D721Med (cell line): ENCODE measurements at places on chromosomes 7 and 10.

GRCh38 chr7:25968205-25968993 lies 183.6 kb upstream of the NFE2L3 start:
- no peak for DNase-seq

GRCh38 chr7:159108491-159108890 lies 36.2 kb downstream of the VIPR2 start:
- DNase-seq, result no peak

DNA sequence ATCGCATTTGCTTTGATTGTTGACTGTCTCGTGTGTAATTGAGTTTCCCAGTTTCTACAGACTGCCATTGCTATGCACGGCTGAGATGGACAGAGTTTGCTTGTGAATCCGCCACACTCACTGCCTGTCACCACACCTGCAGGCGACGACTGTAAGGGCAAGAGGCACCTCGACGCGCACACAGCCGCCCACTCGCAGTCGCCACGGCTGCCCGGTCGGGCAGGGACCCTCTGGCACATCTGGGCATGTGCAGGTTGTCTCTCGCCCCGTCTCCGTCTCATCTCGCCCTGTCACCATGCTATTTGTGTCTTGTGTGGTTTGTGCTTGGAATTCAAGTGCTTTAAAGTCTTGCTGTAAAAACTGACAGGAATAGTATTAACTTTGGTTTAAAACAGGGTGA lies 17.5 kb downstream of the SUN1 start:
- DNase-seq, result no peak

- DNase-seq, result peak; percentile 15
Observed at GRCh38 chr10:72834183-72834825, 59.2 kb upstream of the OIT3 start.

DNA sequence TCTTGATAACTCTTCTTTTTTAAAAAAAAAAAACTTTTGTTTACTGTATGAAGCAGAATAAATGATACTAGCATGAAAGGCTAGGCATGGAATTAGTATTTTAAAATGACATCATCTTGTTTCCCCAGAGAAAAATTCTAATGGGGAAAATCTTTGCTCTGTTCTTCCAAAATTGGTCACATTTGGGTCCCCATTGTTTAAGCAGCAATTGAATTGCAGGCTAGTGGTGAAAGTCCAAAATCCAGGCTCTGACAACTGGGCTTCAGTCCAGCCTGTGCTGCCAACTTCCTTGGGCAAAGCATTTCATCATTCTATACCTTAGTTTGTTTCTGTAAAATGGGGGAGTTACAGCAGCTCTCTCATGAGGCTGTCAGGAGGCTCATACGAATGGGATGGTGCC lies 726.4 kb downstream of the KCNMA1 start:
- DNase-seq, result no peak

- no peak for DNase-seq
Observed at GRCh38 chr7:3393862-3394261, 92.8 kb downstream of the SDK1 start.

GRCh38 chr7:152355474-152356057 lies 80.2 kb downstream of the KMT2C start:
- DNase-seq, result no peak

DNA sequence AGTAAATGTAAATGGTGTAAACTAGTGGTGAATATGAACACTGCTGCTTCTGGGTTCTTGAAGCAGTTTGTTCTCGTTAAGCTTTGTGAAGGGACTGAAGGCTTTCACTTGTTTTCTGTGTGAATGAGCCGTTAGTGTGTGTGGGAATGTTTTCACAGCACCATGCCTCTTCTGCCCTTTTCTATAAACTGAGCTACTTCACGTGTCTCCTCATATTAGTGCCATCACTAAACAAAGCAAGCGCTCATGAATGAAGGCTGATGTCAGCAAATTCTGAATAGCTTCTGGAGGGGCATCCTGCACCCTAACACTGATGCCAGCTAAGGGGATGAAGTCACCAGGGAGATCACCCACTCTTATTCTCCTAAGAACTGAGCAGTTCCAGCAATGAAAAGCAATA lies 205.6 kb upstream of the ETV1 start:
- DNase-seq, result no peak

DNA sequence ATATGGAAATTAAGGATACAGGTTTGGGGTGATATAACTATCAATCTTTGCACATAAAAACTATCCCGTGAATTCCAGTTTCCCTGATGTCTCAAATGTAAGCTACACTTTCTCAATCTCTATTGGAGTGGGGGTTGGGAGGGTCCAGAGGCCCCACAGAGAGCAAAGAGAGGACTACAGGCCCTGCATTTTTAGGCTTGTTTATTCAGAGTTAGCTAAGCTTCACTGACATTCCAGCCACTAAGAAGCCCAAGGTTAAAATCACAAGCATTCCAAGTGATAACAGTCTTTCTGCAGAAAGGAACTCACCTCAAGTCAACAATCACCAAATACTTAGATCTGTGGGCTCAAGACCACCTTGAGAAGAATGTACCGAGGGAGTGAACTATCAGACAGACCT lies 31.6 kb upstream of the LAMB1 start:
- DNase-seq, result no peak

- no peak for DNase-seq
Observed at GRCh38 chr10:96840841-96841518, 8.9 kb downstream of the LCOR start.

- DNase-seq, result no peak
Observed at GRCh38 chr10:21030091-21030490, 133.0 kb upstream of the NEBL start.

GRCh38 chr7:94700926-94701554 lies 45.1 kb upstream of the SGCE start:
- no peak for DNase-seq

DNA sequence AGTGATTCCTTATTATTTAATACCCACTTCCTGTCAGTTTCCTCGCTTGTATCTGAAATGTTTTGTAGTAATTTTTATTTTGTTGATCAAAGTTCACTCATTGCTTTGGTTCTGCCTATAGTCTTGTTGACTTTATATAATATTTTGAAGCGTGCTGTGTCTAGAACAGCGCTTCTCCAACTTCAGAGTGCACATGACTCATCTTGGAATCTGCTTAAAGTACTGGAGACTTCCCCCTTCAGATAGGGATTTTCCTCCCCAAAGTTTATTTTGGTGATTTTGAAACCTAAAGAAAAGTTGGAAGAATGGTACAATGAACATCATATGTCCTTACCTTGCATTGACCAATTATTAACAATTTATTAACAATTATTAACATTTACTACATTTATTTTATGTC lies 5.8 kb downstream of the COMTD1 start:
- DNase-seq, result no peak

GRCh38 chr7:94591176-94591575 lies 64.8 kb downstream of the SGCE start:
- DNase-seq, result no peak

- no peak for DNase-seq
Observed at GRCh38 chr7:36794689-36795088, 70.4 kb upstream of the AOAH start.

DNA sequence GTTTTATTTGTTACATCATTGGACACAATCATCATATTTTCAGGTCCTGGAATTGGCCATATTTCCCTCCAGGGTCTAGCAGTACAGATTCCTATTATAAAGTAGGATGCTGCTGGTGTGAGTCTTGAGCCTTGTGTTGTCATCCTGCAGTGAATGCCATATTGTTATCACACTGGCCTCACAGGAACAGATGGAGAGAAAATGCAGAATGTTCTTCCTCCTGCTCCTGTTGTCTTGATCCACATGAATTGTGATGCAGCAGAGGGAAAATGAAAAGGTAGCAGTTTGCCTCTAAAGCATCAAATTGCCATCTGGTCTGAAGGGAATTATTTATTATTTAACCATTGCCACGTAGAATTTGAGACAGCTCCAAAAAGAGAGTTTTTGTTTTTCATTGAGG lies 248.6 kb downstream of the GPAM start:
- DNase-seq, result no peak

- no peak for DNase-seq
Observed at GRCh38 chr7:55072251-55072650, 53.4 kb downstream of the EGFR start.

DNA sequence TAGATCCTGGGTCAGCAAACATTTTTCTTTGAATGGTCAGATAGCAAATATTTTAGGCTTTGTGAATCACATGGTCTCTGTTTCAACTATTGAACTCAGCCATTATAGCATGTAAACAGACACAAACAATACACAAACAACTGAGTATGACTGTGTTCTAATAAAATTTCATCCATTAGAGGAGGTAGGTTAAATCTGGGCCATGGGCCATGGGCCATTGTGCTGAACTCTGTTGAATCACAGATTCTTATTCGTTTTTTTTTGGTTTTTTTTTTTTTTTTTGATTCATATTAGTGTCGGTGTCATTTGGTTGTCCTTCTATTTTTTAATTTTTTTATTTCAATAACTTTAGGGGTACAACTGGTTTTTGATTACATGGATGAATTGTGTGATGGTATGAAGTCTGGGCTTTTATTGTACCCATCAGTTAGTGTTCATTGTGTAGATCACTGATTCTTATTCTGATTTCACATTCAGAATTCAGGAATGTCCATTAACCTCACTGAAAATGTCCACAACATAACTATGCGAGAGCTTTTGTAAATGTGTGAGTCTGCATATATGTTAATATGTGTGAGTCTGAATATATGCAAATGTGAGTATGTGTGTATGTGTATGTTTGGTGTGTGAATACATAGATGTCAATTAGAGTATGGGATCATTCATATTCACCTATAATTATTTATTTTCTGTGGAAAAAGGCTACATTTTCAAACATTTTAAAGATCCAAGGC lies 443.7 kb upstream of the GRM3 start:
- DNase-seq, result no peak

DNA sequence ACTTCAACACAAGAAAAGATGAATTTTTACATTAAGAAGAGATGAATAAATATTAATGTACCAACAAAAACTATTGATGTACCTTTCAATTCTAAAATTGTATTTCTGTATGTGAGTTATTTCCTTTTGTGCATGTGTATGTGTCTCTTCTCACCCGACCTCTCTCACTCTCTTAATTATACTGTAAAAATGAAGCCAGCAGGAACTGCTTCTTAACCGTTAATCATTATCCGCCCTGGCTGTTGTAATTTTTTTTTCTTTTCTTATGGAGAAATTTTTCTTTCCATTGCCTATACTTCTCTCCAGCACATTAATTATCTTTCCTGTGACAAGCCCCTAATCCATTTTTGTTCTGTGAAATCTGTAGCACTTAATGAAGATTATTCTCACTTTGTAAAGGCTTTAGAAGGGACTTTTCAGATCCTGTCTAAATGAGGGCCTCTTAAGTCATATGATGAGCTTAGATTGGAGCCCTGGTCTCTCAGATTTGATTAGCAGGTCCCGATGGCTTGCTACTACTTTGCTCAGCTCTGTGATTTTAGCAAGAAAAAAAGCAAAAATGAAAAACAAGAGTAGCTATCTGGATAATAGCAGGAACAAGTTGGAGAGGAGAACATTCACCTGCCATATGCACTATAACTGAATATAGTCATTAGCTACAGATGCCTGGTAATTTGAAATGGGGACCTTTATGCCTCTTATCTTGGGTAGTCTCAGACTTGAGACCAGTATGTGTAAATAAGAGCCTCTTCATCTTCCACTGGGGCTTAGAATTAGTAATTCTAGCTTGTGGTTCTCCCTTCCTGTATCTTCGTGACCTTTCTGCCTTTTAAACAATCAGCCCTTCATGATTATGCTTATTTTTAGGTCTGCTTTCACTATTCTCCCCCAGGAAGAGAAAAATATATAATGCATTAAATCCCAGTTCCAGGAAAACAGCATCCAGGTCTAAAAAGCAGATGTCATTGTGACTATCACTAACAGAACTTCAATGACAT lies 80.0 kb upstream of the COL1A2 start:
- DNase-seq, result no peak

DNA sequence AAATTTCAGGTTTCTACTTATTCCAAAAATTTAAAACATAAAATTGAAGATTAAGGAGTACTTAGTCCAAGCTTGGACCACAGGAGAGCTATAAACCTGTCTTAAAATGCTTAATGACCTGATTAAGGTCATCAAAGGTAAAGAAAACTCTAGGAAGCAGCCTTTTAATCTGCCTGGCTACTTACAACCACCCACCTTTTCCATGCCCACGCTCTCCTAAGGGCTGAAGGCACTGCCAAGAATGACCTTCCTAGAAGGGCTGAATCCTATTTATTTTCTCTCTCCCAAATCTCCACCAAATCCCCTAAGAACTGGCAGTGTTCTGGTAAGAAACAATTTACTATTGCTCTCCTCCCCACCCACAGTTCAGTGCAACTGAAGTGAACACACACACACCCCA lies 6.8 kb downstream of the MPP7 start:
- no peak for DNase-seq

DNA sequence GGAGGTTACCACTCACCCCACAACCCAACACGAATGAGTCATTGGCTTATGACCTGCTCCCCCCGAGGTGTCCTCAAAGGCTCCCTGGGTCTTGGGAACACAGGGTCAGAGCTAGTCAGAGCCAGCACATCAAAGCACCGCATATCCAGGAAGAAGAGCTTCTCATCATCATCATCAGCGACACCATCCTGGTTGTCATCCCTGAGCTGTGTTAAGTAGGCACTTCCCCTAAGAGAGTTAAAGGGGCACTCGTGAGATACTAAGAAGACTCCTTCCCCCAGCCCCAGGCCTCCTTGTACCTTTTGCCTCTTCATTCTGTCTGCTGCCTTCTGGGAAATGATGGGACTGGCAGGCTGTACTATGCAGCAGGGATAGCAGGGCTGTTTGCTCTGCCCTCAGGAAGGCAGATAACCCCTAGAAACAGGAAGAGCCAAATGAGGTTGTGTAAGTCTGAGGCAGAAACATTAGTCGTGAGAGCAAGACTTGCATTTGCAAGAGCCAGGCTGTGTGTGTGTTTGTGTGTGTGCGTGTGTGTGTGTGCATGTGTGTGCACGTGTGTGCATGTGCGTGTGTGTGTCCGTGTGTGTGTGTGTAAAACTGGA lies 11.1 kb upstream of the CPA1 start:
- no peak for DNase-seq

DNA sequence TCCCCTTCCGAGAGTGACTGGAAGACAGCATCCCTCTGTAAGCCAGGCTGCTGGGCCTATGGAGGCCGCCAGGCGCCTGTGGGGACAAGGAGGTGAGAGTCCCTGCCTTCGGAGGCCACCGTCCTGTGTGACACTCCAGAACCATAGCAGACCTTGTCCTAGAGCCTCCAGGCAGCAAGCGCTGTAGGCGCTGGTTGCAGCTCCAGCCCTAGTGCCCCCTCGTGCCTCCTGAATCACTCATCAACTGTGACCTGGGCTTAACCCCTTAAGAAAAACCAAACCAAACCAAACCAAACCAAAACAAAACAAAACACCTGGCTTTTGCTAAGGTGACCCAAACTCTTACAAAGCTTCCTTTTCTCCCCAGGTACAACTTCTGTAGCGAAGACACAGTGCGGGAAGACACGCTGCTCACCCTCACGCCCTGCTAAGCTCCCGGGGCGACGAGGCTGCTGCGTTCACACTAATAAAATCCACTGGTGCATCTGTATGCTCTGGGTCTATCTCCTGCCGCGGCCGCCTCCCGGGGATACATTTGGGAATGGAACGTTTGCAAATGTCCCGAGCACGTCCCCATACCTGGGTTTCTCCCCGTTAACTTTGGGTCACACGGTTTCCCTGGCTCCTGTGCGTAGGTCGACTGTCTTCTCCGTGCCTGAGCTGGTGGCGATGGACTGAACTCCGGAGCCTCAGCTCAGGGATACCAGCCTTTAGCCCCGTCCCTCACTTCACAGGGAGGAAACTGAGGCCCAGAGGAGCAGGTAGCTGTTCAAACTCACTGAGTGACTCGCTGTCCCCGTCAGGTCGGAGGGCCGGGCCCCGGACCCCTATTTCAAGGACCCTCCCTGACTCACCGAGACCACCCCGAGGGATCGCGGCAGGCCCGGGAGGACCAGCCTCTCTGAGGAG lies 11.8 kb upstream of the PNLIPRP2 start:
- DNase-seq, result no peak

GRCh38 chr10:42979181-42979580 lies 97.7 kb upstream of the RET start:
- no peak for DNase-seq
